ENCODE measurements at places on chromosomes 1 and 21.

- DNase-seq, result no peak
Measured at GRCh38 chr1:64896551-64896950, 69.8 kb downstream of the JAK1 start.

DNA sequence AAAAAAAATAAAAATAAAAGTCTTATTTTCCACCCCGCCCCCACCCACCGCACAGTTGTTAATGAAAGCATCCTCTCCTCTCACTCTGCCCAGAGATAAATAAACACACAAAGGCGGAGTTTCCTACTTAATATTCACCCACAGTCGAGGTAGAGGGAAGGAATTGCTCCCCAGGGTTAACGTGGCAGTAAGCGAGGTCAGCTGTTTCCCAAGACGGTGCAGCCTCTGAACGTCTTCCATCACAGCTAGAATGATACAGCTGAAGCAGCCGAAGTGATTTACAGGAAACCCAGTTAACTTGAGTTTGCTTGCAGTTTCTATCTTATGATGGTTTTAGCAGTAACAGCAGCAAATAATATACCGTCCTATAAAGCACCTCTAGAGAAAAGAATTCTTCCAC lies 283.9 kb downstream of the PBX1 start:
- no peak for DNase-seq

DNA sequence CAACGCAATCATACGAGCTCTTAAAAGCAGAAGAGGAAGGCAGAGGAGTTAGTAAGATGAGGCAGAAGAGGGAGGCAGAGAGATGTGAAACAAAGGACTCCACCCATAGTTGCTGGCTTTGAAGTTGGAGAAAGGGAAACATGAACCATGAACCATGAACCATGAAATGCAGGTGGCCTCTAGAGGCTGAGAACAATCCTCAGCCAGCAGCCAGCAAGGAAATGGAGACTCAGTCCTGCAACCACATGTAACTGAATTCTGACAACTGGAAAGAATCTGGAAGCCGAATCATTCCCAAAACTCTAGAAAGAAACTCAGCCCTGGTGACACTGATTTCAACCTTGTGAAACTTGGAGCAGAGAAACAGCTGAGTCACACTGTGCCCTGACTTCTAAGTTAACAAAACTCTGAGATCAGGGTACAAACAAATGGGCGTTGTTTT lies 10.1 kb downstream of the DIPK1A start:
- DNase-seq, result peak; percentile 71

DNA sequence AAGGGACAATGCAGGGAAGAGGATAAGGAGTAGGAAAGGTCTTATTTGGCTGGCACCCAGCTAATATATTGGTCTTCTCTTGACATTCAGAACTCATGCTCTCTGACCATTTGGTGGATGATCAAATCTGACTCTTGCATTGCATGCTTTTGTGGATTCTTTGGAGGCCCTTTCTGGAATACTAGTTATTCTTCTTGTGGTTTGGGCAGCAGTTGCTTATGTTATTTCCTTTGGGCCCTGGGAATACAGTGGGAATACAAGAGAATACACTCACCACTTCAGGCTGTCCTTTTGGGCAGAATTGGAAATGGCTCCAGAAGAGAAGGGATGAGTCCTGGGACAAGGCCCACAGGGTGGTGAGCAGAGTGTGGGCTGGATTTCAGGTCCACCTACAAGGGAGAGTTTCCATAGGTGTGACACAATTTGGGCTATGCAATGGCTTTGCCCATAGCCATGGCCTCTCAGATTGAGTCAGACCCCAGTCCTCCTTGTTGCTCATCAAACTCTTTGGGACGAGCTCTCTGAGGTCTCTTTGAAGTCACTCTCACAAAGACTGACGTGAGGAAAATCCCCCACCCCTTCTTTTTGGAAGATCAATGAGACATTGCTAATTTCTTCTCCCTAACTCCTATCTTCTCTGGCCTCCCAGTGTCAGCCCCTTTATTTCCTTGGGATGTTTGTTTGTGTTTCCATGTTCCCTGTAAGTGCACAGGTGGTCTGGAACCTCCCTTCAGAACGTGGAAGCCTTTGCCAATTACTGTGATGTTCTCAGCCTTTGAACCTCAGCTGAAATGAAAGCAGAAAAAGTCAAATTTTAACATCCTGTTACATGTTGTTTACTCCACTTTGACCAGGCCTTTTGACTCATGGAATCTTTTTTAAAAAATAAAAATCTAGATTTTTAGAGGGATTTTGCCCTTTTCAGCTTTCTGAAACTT lies 19.4 kb downstream of the HSD11B1 start:
- no peak for DNase-seq

- DNase-seq, result no peak
Measured at GRCh38 chr1:228691211-228691610, 44.1 kb upstream of the RHOU start.

- DNase-seq, result no peak
Measured at GRCh38 chr1:27491748-27492700, 2.1 kb upstream of the WASF2 start.

GRCh38 chr1:7389906-7390603 lies 381.0 kb upstream of the VAMP3 start:
- no peak for DNase-seq

All from fibroblast of skin of abdomen (primary cell).